HepG2 (cell line): ENCODE measurements at places on chromosomes 2 and 18. TPM values are rescaled to one million over a fixed set of nuclear protein-coding genes. Genes with fewer than 3 reads are reported as not detected.

The SPATA3 gene
- not detected in 2 replicates for total RNA-seq

The DSEL gene
- 0.06 and 0.11 TPM in 2 replicates for total RNA-seq

The MAB21L4 gene
- total RNA-seq, result 13.5 and 14.0 TPM in 2 replicates

The UGT1A4 gene
- not detected in 2 replicates for total RNA-seq

The TFPI gene
- total RNA-seq, result 161 and 301 TPM in 2 replicates

The COLEC12 gene
- total RNA-seq, result 0.02 TPM in 1 of 2 replicates, not detected in the other

The UGT1A8 gene
- total RNA-seq, result not detected in 2 replicates

- no peak for DNase-seq
- H3K27ac ChIP-seq, result peak overlapping the region; percentile 81
- peaks cover 88% of the 10 kb centered on the region for H3K4me1 ChIP-seq
Measured at GRCh38 chr2:241551998-241552737, 6.4 kb upstream of the BOK start.

GRCh38 chr2:207265869-207266268 is 100.1 kb upstream of the KLF7 start:
- no peak overlapping the region for H3K4me3 ChIP-seq
- H3K36me3 ChIP-seq, result no peaks in the 10 kb centered on the region
- no peak overlapping the region for H3K27ac ChIP-seq
- H3K27me3 ChIP-seq, result no peaks in the 10 kb centered on the region

DNA sequence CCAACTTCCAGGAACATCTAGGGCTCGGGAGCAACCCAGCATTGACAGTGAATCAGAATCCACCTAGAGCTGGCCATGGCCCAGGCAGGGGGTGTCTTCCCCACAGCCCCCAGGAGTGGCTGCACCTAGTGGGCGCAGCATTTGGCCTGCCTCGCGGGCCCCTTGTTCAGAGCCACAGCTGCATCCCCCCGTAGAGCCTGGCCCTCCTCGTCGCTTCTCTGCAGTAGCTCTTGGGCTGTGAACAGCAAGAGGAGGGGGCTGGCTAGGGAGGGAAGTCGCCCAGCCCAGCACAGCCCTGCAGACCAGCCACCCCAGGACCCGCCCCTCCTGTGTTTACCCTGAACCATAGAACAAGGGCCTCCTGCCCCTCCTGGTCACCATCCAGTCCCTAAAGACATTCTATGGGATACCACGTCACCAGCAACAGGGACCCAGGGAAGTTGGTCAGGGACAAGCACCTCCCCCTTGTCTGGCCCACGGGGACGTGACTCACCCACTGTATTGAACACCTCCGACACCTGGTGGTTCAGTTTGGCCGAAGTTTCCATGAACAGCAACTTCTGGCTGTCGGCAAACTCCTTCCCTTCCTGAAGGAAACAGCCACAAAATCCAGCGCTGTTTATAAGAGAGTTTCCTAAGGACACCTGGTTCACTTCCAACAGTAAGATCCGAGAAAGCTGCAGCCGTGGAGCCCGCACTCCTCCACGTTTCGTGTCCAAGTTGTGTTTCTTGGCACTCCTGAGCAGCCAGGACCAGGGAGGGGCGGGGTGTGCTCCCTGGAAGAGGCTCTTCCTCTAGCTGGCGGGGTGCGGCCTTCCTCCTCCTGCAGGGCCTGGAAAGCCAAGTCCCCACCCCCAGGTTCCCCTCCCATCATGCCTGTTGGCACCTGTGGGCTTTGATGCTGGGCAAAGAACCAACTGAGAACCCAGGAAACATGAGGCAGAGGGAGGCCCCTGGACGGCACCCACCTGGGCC is 8.8 kb downstream of the PRLH start:
- H3K36me3 ChIP-seq, result peaks cover 39% of the 10 kb centered on the region
- no peak for DNase-seq
- no peaks in the 10 kb centered on the region for H3K27me3 ChIP-seq

DNA sequence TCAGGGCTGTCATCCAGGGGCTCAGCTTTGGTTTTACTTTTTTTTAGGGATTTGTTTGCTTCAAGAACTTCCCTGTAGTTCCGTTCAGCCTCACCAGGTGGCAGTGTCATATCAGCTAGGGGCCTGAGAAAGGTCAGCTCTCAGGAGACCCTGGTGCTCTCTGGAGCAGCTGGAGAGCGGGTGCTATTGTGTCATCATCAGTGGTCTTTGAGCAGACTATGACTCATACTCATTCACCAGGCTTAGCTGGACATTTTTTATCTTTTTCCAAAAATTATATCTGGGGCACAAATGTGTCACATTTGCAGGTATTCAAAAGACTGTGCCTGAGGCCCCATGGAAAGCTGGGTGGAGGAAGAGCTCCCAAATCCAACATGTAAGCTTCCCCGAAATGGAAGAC is 24.4 kb downstream of the ZNF892 start:
- no peaks in the 10 kb centered on the region for H3K27me3 ChIP-seq
- no peak overlapping the region for H3K27ac ChIP-seq
- peaks cover 4% of the 10 kb centered on the region; the same call in 1 of the 2 replicates for H3K4me1 ChIP-seq
- H3K4me3 ChIP-seq, result no peak overlapping the region

DNA sequence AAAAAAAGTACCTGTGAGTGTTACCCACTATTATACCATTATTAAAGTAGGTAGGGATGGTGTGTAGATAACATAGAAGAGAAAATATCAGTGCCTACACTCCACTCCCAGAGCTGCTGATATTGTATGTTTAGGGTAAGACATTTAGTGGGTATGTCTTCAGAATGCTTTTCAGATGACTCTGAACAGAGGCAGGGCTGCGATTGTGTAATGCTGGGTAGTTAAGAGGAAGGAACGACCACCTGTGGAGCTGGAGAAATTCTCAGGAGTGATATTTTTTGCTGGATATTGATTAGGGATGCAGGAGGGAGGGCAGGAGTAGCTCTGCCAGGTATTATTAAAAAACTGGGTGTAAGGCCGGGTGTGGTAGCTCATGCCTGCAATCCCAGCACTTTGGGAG is 2.8 kb downstream of the CNOT11 start:
- no peak overlapping the region for H3K27ac ChIP-seq
- H3K4me3 ChIP-seq, result no peak overlapping the region
- peaks cover 6% of the 10 kb centered on the region for H3K36me3 ChIP-seq
- DNase-seq, result no peak

DNA sequence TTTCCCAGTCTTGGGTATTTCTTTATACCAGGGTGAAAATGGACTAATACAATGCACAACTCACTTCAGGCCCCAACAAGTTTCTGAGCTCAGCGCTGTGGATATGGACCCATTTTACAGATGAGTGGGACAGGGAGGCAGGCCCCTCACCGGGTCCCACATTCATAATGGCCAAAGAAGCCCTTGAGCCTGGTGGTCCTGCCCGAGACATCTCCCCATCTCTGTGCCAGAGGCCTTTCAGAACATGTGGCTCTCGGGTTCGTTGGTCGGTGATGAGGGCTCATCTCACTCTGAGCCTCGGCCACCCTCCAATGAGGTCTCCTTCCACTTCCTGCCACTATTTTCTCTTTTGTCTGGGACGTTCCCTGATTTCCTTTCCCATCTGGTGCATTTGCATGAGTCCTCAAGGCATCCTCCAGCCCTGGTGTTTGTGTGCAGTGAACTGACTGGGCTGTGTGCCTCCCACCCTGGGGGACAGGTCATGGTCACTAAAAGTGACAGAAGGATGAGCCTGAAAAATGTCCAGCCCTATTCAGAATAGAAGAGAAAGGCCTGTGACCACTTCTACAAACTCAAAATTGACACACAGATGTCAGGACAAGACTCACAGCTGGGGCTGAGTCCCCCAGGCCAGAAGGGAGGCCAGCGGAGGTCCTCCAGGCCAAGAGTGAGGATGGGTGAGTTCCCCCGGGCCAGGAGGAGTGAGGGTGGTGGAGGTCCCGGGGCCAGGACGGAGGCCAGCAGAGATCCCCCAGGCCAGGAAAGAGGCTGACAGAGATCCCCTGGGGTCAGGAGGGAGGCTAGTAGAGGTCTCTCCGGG is 134.5 kb downstream of the PTGR3 start:
- DNase-seq, result no peak
- no peak overlapping the region; the same call in 1 of the 2 replicates for H3K4me3 ChIP-seq
- no peaks in the 10 kb centered on the region for H3K36me3 ChIP-seq
- H3K27ac ChIP-seq, result no peak overlapping the region

GRCh38 chr2:186693446-186693832 is 421 bp upstream of the FAM171B start:
- H3K27me3 ChIP-seq, result peaks cover 5% of the 10 kb centered on the region; the same call in 1 of the 2 replicates
- H3K4me1 ChIP-seq, result peaks cover 12% of the 10 kb centered on the region
- peak overlapping the region; percentile 67 for H3K4me3 ChIP-seq
- H3K36me3 ChIP-seq, result no peaks in the 10 kb centered on the region
- no peak for DNase-seq
- no peak overlapping the region for H3K27ac ChIP-seq

DNA sequence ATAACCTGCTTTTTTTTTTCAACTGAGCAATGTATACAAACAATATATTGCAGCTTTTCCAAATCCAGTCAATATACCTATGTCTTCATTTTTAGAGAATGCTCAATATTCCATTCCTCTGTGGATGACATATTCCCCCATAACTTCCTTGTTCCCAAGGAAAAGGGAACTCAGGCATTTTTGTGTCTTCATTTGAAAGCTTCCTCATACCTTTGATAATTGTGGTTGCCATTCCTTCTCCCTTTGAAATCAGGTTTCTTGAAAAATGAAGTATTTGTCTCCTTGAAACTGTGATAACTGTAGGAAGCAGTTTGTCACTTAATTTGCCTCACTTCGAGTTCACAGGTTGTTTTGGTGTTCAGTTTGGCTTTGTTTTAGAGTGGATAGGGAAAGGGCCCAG is 13.5 kb downstream of the ELAC1 start:
- H3K4me1 ChIP-seq, result no peaks in the 10 kb centered on the region
- H3K4me3 ChIP-seq, result no peak overlapping the region
- no peaks in the 10 kb centered on the region for H3K27me3 ChIP-seq
- H3K36me3 ChIP-seq, result peaks cover 1% of the 10 kb centered on the region; the same call in 1 of the 2 replicates
- no peak for DNase-seq

DNA sequence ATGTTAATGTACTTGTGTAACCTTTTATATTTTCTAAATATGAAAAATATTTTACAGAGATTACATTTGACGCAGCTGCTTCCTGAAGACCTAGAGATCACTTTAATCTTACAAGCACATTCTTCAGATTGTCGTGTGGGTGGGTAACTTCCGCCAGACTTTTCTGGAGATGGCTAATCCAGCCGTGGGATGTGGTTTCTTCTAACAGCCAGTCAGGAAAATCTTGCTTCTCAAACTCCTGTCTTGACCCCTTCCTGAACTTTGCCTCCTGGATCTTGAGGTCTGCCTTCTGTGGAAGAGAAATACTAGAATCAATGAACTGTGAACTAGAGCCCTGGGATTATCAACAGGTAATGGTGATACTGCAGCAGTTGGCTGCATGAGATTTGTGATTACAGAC is 401.6 kb upstream of the TNP1 start:
- H3K27me3 ChIP-seq, result no peaks in the 10 kb centered on the region
- H3K36me3 ChIP-seq, result no peaks in the 10 kb centered on the region
- DNase-seq, result no peak
- H3K27ac ChIP-seq, result no peak overlapping the region

DNA sequence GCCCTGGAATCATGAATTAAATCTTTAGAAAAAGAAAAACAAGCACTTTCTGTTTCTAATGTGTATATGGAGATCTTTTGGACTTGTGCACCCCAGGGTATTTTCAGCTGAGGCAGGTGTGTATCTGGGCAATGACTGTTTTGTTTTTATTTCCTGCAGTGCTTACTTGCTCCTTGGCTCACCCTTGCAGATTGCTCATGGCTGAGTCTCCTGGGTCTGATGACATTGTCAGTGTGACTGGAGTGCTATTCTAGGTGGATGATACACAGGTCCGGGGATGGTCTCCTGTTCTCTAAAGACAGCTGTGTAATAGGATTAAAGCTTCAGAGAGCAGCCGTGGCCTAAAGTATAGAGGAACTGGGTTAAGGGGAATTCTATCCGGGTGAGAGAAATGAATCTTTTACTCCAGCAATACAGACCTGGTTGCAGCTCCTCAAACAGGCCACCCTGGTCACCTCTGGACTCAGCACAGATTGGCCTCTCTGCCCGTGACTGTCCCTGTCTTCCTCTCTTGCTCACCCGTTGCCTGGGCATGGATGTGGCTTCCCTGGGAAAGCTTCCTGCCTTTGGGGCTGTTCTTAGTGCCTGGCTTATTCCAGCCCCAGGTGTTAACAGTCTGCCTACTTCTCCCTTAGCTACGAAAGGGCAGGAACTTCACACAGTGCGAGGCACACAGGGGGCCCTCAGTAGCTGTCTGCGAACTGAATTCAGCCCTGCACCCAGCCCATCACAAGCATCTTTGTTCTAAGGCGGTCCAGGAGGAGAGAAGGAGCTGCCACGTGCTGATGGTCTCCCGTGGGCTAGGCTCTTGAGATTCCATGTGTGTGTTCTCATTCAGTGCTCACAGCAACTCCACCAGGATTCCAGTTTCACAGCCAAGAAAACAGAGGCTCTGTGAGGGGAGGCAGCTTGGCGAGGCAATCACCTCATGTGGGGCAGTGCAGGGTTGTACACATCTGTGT is 84.3 kb downstream of the ACOXL start:
- no peak overlapping the region for H3K27ac ChIP-seq
- H3K4me1 ChIP-seq, result no peaks in the 10 kb centered on the region
- no peaks in the 10 kb centered on the region for H3K36me3 ChIP-seq

GRCh38 chr2:98833172-98833916 is 102.4 kb upstream of the MGAT4A start:
- no peak overlapping the region for H3K27ac ChIP-seq
- peaks cover 70% of the 10 kb centered on the region for H3K4me1 ChIP-seq
- no peak for DNase-seq
- no peaks in the 10 kb centered on the region for H3K36me3 ChIP-seq
- H3K4me3 ChIP-seq, result no peak overlapping the region
- no peaks in the 10 kb centered on the region for H3K27me3 ChIP-seq

DNA sequence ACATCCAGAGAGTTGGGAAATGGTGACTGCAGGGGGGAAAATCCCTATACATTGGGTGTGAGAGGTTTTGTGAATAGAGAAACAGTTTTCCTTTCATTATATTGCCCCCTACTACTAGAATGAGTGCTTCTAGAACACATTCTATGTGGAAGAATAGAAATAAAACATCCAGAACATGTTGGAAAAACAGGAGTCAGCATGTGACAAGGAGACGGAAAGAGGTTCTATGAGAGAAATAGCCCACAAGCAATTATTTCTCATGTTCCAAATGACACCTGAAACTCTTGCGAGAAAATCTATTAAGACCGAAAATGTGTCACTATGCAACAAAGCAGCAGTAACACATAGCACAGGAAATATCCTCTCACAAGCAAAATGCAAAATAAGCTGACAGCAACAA is 202.7 kb upstream of the SPOPL start:
- no peak for DNase-seq
- H3K36me3 ChIP-seq, result no peaks in the 10 kb centered on the region
- H3K4me3 ChIP-seq, result no peak overlapping the region
- H3K4me1 ChIP-seq, result 0 out of 2 replicates have a peak, but pooled peaks cover 5% of the 10 kb centered on the region

DNA sequence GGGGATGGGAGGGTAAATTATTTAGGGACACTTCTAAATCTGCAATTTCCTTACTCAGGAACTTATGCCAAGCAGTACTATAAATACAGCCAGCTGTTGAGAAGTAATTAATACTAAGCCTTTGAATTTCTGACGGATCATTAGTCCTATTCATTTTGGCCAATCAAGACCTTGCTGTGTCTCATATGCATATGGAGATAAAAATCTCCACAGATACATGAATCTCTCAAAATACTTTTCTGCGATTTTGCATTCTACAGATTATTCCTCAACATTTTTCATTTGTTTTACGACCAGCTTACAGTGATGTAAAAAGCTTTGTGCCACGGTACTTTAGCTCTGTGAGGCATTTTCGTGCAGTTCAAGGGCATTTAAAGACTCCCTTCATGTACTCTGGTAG is 16.7 kb downstream of the LANCL1 start:
- no peak overlapping the region for H3K27ac ChIP-seq
- H3K4me3 ChIP-seq, result no peak overlapping the region
- H3K4me1 ChIP-seq, result no peaks in the 10 kb centered on the region
- H3K27me3 ChIP-seq, result no peaks in the 10 kb centered on the region
- peaks cover 11% of the 10 kb centered on the region for H3K36me3 ChIP-seq

- peaks cover 42% of the 10 kb centered on the region for H3K4me1 ChIP-seq
- no peaks in the 10 kb centered on the region; the same call in 1 of the 2 replicates for H3K27me3 ChIP-seq
- no peak overlapping the region for H3K27ac ChIP-seq
- peak overlapping the region; percentile 73 for H3K4me3 ChIP-seq
- DNase-seq, result no peak
Measured at GRCh38 chr18:50192995-50193795, 1.8 kb downstream of the MYO5B start.
